ENCODE measurements at places on chromosomes 11 and 22.

- no peak for DNase-seq
These were observed 235.5 kb upstream of the ANO3 start for GRCh38 chr11:26096451-26096850.

DNA sequence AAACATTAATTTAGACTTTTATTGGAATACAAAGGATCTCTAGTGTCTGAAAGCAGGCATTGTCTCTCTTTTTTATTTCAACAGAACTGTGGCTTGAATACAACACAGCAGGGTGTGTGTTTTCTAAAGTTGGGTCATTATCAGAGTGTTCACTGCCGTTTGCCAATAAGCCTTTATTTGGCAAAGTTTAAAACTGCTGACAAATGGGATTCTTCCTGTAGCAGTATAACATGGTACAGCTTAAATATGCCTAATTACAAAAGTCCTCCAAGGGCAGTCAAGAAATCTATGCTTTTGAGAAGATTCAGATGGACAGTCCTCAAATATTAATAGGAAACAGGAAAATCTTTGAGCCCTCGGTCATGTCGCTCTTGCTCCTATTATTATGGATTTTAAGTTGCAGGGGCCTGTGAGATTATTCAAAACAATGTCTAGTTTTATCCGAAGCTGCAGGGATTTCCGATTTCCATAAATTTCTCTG, 199.9 kb downstream of the MAML2 start:
- DNase-seq, result no peak

GRCh38 chr22:39392341-39392948, 7.1 kb upstream of the TAB1 start:
- no peak for DNase-seq

DNA sequence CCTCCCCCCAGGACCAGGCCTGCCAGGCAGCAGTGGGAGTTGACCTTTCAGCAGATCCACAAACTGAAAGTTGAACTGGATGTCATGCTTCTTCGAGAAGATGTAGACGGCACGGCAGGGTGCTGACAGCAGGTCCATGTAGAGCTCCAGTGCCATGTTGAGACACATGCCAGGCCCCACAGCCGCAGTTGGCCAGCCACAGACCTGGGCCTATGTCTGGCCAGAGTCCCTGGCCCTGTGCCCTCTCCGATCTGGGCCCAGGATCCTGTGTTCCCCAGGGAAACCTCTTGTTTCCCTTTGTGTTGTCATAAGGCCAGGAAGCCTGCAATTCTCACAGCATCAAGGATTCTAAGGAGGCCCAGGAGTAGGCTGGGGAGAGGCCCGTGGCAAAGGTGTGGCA, at the start of gene GSTT4:
TSS of gene GSTT4 (minus strand) at position 253 of the 400 bp plus-strand sequence. CDS start at position 156, 97 bp downstream.
- no peak for DNase-seq

DNA sequence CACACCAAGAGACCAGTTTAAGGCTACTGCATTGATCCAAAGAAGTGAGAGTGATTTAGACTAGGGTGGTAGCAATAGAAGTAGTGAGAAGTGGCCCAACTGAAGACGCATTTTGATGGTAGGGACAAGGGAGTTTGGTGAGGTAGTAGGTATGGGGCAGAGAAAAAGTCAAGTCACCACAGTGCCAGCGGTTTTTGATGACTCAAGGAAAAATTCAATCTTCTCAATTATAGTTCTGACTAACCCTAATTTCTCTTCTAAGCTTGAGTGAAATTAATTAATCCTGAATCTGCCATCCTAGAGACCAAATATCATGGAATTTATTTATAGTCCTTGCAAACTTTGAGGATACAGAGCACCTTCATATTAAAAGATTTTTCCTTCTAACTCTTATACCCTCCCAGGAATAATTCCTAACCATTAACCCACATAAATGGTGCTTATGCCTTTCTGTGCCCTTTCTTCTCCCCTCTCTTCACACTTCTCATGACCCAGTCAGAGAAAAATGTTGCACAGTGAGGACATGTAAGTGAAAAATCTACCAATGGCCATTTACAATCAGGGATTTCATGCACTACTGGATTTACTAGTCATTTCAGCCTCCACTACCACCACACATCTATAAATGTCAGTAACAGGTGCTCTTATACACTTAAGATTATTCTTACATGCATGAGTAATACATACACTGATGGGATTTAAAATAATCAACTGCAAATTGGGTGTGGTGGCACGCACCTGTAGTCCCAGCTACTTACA, 45.9 kb upstream of the ARHGAP32 start:
- DNase-seq, result no peak

DNA sequence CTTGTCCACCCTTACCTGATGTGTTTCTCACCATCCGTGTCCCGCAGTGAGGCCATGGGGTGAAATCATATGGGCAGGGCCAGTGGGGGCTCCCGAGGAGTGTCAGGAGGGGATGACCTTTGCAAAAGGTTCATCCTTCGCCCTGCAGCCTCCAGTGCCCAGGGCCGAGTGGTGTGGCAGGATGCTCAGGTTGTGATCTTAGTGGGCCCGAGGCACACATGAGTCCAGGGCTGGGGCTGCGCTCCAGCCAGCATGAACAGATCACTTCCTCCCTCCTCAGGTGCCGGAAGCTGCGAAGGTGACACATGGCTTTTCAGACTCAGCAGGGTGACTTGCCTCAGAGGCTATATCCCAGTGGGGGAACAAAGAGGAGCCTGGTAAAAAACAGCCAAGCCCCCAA, 2.8 kb upstream of the FKBP2 start:
- DNase-seq, result no peak

GRCh38 chr22:36383110-36383581, 4.6 kb downstream of the MYH9 start:
- no peak for DNase-seq

DNA sequence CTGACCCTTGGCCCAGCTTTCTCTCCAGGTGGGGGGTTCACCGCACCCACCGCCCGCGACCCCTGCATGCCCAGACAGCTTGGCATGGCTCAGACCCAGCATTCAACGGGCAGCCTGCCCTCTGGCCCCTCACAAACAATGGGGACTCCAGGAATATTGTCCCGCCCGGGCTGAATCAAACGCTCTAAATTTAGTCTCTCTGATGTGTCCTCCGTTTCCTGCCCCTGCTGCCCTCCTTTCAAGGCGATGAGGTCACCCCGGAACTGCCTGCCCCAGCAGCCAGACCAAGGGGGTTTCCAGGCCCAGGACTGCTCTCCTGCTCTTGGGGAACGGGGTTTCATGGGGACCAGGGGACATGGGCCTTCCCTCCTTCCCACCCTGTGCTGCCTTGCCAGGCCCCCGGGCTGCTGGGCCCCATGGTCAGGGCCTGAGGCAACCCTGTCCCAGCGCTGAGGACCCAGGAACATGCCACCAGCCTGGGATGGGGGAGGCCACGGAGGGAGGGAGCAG, 10.1 kb upstream of the PDGFB start:
- DNase-seq, result no peak

DNA sequence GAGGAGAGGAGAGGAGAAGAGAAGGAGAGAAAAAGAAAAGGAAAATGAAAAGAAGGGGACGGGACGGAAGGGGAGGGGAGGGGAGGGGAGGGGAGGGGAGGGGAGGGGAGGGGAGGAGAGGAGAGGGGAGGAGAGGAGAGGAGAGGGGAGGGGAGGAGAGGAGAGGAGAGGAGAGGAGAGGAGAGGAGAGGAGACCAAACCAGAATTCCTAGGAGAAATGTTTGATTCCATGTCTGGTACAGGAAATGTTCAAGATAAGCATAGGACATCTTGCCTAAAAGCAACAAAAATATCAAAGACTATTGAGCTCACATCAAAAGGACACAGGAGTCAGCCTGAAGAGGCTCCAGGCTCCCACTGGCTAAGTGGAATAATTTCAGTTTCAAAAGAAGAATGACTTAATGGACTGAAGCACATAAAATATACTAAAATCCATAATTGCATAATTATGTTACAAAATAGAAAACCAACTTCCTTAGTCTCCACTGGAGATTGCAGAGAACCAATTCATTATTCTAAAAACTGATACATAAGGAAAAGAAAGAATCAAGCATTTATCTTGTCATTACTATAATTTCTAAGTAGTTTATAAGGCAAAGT, 101.1 kb upstream of the APOA1 start:
- DNase-seq, result no peak

- DNase-seq, result no peak
These were observed 87.7 kb downstream of the TECTA start for GRCh38 chr11:121188776-121189175.

- DNase-seq, result no peak
These were observed 324.0 kb downstream of the RAB38 start for GRCh38 chr11:87851234-87851633.

GRCh38 chr22:48842583-48842945, 985.1 kb downstream of the BRD1 start:
- no peak for DNase-seq
